ENCODE measurements at places on chromosomes 12 and 14.
A peak's percentile ranks its signal among the peaks of the same experiment; 100 is the strongest.

- no peak for DNase-seq
Observed at GRCh38 chr12:89386138-89386537, 33.8 kb upstream of the DUSP6 start.

GRCh38 chr12:128864516-128865186 lies 11.4 kb downstream of the GLT1D1 start:
- DNase-seq: no peak

DNA sequence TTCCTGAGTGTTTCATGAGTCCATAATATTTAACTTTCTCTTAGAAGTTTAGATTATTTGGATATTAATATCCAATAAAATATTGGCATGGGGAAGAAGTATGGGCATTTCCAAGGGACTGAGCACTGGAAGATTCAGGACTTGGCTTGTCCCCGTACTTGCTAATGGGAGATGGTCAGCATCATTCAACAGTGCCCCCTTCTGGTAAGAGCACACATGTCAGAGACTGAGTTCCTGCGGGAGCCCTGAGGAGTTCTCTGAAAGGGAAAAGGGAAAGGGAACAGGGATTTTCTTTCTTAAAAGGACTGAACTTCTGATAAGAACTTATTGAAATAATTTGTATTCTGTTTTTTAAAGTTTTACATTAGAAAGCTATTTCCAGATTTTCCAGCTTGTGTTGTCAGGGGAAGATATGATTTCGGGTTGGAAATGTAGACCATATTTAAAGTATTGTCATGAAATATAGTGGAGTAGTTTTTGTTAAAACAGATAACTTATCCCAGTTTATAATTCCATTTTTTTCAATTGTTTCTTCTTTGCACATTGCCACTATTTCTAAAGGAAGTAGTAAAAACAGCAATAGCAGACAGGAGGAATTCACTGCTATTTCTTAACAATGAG lies 59.8 kb upstream of the C12orf71 start:
- peak; percentile 52 for DNase-seq

DNA sequence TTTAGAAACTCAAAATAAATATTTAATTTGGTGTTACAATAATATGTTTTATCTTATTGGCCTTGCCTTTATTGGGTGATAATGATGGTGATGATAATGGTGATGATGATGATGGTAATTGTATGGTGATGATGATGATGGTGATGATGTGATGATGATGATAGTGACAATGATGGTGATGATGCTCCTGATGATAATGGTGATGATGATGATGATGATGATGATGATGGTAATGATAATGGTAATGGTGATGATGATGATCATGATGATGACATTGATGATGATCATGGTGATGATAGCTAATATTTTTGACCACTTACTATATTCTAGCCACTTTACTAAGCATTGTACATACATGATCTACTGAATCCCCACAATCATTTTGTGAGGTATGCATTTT lies 1548.6 kb upstream of the TMEM132C start:
- no peak for DNase-seq

DNA sequence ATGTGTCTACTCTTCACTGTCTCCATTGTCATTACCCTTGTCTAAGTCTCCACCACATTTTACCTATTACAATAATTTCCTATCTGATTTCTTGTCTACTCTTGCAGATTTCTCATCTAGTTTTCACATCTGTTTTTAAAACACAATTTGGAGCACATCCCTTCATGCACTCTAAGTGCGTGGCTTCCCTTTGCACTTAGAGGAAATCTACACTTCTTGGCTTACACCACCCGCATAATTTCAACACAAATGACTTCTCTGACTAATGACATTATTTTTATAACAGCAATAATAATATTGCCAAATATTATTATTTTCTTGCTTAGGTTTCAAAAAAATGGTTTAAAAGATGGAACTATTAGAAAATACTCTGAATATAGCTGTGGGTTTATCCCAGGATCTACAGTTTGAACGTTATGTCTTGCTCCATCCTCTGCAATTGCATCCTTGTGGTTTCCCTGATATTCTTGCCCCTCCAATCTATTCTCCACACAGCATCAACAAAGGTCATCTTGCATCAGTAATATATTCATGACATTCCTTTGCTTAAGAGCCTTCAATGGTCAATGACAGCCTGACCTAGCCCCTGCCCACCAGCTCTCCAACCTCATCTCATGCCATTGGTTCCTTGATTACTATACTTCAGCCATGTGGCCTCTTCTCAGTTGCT lies 153.7 kb downstream of the SLC25A21 start:
- no peak for DNase-seq

DNA sequence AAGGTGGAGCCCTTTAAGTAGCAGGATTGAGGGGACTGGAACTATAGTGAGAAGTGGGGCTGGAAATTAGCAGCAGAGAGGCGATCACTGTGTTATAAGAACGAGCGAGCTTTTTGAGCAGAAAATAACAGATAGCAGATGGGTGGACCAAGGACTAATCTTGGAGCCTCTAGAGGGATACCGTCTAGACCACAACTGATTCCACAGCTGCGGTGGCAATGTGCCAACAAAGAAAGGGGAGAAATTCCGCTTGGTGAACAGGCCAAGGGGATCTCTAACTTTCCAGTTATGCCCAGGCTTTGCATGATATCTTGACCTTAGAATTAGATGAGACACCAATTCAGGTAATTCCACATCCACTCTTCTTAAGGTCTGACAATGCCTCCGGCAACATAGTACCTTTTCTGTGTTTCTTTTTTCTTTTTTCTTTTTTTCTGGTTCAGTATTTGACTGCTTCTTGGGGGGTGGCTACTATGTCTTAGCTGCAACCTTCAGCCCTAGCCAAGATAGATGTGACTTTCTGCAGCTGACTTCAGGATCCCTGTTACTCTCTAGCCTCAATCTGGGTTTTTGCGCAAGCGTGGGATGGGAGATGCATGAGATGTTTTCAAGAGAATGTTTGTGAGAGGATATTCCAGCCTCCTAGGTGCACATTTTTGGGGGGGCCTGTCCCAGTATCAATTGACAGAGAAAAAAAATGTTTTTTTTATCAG lies 143.4 kb upstream of the CPSF6 start:
- no peak for DNase-seq

- DNase-seq: no peak
Observed at GRCh38 chr12:59595565-59595882, 305 bp upstream of the SLC16A7 start.

DNA sequence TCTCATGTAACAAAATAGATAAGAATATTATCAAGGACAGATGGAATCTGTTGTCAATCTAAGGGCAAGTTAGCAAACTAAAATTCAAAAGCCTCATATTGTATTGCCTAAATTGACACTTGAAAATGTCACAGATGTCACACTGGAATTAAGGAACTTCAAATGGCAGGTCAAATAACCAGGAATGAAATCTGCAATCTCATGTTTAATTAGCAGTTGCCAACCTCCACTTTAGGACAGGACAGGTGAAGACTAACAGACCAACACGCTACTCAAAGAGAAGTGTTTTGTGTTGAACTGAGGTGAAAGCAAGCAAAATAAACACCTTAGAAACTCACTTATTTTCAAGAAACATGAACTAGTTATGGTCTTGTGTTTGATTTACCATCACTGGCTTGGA lies 11.1 kb downstream of the KIF21A start:
- DNase-seq: no peak

- DNase-seq: no peak
Observed at GRCh38 chr12:113844495-113845210, 121.5 kb downstream of the RBM19 start.

DNA sequence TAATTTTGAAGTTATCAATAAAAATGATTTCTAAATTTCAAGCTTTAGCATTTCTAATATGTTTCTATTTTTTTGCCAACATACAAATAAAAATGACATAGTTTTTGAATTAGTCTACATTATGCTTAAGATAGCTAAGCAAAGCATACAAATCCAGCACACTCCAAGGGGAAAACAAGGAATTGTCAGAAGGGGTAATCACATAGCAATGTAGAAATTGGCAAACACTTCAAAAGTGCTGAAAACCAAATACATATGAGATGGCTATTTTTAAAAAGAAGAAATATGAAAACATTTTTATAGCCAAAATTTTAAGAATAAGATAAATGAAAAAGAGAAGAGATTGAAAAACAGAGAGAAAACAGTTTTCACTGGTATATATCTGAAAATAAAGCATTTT lies 308.0 kb downstream of the SLC6A15 start:
- no peak for DNase-seq

GRCh38 chr14:36317650-36318049 lies 2.8 kb downstream of the MBIP start:
- no peak for DNase-seq

DNA sequence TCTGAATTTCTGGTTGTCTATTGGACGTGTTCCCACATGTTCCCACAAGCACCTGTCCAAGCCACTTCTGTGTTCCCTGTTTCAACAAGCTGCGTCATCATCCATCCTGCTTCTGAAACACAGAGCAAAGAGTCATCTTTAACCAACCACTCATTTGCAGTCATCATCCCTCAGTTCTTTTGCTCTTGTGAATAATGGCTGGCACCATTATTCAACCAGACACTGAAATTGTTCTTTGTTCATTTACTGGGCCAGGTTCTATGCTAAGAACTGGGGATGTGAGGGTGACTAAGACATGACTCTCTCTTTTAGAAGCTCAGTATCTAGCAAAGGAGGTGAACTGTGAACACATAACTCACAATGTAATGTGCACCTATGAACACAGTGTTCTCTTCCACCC lies 40.7 kb upstream of the ANO4 start:
- no peak for DNase-seq

GRCh38 chr12:89999699-90000505 lies 291.3 kb upstream of the ATP2B1 start:
- DNase-seq: no peak

GRCh38 chr14:50967790-50968189 lies 23.5 kb upstream of the PYGL start:
- no peak for DNase-seq

DNA sequence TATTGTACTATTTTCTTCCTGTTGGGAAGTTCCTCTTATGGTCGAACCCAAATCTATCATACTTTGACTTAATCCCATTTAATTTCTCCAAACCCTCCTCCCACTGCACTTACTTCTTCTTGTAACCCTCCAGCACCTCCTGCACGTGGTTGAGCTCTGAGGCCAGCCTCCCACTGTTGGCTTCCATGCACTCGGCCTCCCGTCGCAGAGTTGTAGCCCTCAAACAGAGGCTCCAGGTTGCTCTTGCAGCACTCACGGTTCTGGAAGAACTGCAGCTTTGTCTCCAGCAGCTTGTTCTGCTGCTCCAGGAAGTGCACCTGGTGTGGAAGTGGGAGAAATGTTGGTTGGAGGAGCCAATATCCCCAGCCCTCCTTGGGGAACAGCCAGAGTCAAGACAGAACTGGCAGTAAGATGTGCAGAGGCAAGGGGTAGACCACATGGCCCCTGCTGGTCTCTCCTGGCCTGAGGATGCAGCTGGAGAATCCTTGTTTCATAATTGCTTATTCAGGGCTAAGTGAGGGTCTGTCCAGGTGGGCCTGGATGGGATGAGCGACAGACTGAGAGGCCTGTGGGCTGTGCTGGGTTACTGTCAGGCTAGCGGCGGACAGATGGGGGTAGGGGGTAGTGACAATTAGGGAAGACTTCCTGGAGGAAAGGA lies 18.4 kb upstream of the KRT86 start:
- DNase-seq: no peak

DNA sequence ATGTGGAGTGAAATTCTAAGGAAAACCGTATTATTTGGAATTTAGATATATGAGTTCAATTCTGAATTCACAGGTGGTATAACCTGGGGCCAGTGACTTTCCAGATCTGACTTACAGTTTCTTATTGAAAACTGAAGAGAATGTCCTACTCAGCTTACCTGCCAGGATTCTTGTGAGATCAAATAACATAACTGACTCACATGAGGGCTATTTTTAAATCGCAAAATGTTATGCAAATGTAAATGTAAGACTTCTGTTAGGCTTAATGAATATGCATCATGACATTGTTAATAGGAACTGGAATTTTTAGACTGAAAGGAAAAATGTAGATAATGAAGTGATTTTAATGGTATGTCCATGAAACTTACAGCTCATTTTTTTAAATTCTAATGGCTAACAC lies 1142.1 kb downstream of the FLRT2 start:
- no peak for DNase-seq

DNA sequence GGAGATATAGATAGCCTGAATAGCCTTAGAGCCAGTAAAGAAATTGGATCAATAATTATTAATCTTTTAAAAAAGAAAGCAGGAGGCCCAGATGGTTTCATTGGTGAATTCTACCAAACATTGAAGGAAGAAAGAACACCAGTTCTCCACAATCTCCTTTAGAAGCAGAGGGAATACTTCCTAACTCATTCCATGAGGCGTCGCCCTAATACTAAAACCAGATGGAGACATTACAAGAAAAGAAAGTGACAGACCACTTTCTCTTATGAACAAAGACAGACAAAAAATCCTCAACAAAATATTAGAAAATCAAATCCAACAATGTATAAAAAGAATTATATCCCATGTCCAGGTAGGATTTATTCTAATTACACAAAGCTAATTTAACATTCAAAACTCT lies 362.6 kb downstream of the BCAT1 start:
- no peak for DNase-seq

DNA sequence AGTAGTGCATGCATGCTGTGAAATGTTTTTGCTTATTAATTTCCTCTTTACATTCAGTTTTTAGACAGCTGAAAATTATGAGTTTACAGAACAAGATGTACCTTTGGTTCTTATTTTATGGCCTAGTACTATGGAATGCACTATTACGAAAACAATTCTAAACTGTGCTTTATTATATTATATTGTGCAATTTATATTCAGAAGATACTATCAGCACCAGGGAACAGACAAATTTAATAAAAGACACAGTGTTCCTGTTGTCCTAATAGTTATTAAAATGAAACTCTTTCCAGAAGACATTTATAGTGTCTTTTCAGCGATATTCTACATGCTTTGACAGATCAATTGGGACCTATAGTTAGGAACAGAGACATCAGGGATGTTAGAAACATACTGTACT lies 427.3 kb downstream of the BTG1 start:
- DNase-seq: no peak

- peak; percentile 40 for DNase-seq
Observed at GRCh38 chr14:49959822-49960408, 67.0 kb downstream of the ARF6 start.

DNA sequence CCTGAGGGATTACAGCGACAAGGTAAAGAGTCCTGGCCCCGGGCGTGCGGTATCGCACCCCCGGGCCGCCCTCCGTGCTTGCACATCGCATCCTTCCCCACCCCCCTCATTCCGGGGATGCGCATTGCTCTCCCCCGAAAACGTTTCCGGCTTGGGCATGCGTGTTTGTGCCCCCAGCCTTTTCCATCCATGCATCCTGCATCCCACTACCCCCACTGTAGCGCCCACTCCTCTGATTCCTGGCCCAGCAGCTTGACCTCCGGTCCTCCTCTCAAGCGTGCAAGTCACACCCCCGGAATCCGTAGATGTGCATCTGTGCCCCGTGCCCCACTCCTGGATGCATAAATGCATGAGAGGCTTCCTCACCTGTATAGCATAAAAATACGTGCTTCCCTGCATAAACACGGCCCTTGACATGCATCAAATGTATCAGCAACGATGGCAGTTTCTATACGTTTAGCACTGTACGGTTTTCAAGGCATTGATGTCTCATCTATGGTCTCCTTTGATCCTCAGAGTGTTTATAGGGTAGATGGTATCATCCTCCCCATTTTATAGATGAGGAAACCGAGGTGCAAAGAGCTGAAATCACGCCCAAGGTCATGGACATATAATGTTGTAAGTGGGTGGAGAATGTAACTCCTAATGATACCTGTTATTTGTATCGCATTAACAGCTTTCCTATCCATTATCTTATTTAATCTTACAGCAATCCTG lies 484 bp downstream of the RIC8B start:
- DNase-seq: no peak

- DNase-seq: no peak
Observed at GRCh38 chr14:97025722-97026121, 228.5 kb downstream of the VRK1 start.

Measured in CD4-positive, alpha-beta T cell treated with Interleukin-21 for 1 hour (primary cell).